ENCODE measurements at places on chromosomes 16 and 17.

GRCh38 chr16:68800257-68800875 lies 43.0 kb upstream of the TANGO6 start:
- DNase-seq = peak; percentile 72

- no peak for DNase-seq
Measured at GRCh38 chr16:84570739-84571403, 47.0 kb downstream of the COTL1 start.

DNA sequence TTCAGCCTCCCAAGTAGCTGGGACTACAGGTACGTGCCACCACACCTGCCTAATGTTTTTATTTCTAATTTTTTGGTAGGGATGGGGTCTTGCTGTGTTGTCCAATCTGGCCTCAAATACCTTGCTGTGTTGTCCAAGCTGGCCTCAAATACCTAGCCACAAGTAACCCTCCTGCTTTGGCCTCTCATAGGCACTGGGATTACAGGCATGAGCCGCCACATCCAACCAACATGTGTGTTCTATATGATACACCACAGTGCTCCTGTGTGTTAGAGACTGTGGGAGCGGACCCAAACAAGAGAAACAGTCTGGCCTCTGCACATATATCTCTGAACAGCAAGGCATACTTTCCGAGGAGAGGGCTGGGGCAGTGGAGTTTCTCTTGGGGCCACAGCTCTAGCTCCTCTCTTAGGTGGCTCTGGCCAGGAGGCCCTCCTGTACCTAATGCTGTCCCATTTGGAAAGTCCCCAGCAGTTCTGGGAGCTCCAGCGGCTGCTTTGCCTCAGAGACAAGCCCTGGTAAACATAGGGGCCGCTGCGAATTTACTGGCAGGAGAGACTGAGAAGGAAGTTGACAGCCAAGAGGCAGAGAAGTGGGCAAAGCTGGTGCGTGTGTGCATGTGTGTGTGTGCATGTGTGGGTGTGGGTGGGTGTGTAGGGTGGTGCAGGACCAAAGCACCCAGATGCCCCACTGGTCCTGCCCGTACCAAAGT lies 95.0 kb downstream of the RAB11FIP4 start:
- no peak for DNase-seq

GRCh38 chr16:65178151-65178550 lies 56.3 kb upstream of the CDH11 start:
- no peak for DNase-seq

DNA sequence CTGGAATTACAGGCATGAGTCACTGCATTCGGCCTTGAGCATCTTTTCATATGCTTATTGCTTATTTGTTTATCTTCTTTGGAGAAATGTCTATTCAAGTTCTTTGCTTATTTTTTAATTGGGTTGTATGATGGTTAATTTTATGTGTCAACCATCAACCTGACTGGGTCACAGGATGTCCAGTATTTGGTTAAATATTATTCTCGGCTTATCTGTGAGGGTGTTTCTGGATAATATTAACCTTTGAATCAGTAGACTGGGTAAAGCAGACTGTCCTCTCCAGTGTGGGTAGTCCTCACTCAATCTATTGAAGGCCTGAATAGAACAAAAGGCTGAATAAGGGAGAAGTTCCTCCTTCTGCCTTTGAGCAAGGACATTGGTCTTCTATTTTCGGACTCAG lies 142.0 kb downstream of the SSH2 start:
- no peak for DNase-seq

GRCh38 chr17:42438600-42439567 lies 15.8 kb upstream of the CAVIN1 start:
- DNase-seq = no peak

- DNase-seq = no peak
Measured at GRCh38 chr16:28288114-28288513, 4.2 kb upstream of the SBK1 start.

GRCh38 chr16:51149251-51149661 lies 1.8 kb downstream of the SALL1 start:
- peak; percentile 18 for DNase-seq

DNA sequence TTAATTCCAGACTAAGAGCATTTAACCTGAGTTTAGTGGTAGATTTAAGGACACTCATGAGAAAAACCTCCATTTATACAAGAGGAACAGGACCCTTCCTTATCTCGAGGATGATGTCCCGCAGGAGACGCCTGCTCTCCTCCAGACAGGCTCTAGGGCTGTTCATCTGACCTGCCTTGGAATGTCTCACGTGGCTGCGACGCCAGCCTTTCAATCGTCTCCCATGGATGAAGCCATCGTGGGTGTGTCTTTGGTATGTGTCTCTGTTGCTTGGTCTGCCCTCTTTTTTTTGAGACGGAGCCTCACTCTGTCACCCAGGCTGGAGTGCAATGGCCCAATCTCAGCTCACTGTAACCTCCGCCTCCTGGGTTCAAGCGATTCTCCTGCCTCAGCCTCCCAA lies 16.5 kb downstream of the CHMP6 start:
- no peak for DNase-seq

DNA sequence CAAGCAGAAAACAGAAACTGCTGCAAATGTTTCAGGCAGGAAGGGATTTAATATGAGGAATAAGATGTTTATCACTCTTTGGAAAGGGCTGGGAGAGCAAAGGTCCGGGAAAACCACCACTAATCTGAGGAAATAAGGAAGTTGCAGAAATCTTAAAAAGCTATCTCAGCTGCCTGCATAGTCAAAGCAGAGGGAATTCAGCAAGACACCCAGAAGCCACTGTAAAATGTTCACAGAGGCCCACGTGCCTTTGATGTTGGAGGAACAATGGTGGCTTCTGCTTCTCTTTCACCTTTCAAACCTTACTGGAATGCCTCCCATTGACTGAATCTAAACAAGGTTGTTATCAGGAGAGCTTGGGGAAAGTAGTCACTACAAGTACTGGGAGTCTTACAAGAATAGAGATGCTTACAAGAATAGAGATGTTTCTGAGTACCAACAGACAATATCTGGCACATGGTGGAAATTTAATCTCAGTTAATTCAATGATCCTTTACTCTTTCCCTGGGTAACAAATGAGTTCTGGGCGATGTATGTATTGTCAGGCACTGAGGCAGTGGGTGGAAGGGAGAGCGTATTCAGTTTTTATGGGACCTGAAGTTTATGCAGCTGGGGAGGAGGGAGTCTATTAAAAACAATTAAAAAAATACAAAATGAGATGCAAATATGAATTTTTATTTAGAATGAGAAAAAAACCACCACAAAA lies 56.1 kb upstream of the MED13 start:
- no peak for DNase-seq

DNA sequence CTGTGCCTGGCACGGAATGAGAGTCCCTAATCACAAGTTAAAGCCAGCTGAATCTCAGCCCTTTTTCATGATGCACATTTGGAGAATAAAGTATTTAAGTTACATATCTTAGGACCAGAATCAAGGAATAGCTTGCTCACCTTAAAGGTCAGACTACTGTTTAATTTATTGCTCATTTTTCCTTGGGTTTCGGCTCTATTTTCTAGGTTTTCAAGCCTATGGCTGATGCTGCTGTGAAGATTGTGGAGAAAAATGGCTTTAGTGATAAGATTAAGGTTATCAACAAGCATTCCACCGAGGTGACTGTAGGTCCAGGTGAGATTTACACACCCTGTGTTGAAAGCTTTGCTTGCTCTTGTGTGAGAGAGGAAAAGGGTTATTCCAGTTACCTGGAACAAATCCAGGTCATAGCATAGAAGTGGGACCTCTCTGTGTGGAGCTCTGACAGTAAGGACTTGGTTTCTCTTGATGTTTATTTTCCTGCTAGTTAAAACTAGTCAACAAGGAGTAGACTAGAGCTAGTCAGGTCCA lies 18.1 kb downstream of the PRMT7 start:
- no peak for DNase-seq

DNA sequence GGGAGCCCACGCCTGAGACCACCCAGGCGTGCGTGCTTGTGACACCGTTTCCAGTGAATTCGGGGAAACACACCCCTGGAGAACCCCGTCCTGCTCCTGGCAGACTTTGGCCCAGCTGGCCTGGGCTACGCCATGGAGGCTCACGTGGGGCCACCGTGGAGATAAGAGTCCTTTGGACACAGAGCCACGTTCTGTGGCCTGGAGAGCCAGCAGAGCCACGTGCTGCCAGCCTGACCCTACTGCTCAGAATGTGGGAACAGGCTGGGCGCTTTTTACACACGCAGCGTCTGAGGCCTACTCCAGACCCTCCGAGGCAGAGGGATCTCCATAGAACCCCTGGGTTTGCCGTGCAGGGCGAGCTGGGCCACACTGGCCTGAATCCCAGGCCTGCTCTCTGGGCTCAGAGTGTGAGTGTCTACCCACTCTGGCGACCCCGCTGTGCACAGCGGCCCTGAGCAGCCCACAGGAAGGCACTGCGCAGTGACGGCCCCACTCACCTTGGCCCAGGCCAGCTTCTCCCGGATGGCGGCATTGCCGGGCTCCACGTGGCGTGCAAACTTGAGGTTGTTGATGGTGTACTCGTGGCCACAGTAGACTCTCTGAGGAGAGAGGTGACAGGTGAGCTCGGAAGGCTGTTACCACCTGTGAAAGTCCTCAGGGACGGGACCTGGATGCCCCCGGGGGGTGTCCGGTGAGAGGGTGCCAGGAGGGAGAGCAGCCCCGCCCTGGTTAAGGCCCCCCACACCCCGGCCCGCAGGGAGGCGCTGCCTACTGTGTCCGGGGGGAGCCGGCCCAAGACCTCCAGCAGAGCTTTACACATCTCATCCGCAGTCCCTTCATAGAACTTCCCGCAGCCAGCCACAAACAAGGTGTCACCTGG lies 10.0 kb downstream of the HAGH start:
- no peak for DNase-seq

DNA sequence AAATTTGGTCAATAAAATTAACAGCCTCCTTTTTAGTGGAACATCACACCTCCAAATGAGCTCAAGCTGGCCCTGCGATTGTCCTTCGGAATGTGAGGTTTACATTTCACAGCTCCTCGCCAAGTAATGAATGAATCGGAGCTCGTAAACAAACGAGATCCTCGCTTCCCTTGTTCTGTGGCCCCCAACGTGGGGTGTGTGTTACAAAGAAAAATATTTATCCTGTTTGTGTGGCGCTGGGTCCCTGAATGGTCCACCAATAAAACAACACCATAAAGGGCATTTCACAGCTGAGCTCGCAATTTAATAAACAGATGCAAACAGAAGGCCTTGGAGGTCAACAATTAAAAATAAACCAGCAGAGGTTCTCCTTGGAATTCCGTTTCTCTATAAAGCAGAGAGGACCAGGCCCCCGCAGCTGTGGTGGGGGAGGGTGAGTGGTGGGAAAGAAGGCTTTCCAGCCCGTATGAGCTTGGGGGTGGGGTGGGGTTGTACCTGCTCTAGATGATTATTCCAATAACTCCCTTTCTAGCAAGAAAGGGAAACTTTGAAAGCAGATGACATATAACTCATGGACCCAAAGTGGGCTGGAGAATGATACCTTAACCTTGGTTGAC lies 393.9 kb upstream of the SALL1 start:
- no peak for DNase-seq

DNA sequence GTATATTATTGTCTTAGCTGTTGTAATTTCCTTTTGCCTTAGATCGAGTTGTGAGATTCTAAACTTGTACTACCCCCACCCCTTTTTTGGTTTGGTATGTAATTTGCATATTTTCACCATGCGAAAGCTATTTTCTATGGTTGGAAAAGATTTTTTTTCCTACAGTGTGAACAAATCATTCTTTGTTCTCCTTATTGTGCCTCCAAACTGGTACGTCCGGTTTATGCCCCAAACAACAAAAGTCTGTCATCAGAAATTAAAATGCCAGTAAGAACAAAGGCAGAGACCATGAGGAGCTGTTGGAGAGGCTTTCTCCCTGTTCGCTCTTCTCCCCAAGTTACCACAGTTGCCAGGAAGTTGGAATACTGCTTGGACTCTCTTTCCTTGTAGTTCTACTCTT lies 66.1 kb downstream of the BCAS3 start:
- DNase-seq = no peak

- no peak for DNase-seq
Measured at GRCh38 chr17:65533056-65533745, 28.2 kb downstream of the AXIN2 start.

GRCh38 chr17:45277992-45278391 lies 16.1 kb upstream of the SPATA32 start:
- DNase-seq = no peak

DNA sequence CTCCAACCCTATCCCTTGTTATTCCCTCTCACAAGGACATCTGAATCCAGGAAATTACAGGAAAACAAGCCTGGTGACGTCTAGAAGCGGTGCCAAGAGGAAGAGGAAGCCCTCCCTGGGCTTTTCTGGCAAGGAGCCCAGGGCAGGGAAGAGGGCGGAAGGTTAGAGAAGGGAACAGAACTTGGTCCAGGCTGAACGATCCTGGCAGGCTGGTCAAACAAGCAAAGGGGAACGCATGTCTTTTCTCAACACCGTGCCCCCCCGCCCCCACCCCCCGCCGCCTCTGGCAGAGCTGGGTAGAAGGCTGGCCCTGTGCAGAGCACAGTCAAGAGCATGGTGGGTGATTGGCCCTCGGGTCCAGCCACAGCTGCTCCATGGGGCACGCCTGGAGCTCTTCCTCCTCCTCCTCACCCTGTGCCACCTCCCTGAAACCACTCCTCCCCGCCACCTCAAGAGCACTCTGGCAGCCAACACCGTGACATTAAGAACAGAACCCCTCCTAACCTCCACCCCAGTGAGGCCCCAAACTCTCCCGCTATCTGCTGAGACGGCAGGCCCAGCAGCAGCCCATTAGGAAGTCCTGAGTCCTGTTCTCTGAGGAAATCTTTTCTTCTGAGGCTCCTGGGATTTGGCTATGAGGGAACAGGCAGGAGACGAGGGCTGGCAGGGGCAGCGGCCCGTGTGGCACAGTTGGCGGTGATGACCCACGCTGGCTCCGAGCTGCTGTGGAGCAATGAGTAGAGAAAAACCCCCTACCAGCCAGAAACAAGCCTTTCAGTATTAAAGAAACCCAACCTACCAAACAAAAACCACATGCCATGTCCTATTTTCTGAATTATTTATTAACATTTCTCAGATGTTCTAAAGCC lies 7.3 kb downstream of the C16orf86 start:
- peak; percentile 43 for DNase-seq

DNA sequence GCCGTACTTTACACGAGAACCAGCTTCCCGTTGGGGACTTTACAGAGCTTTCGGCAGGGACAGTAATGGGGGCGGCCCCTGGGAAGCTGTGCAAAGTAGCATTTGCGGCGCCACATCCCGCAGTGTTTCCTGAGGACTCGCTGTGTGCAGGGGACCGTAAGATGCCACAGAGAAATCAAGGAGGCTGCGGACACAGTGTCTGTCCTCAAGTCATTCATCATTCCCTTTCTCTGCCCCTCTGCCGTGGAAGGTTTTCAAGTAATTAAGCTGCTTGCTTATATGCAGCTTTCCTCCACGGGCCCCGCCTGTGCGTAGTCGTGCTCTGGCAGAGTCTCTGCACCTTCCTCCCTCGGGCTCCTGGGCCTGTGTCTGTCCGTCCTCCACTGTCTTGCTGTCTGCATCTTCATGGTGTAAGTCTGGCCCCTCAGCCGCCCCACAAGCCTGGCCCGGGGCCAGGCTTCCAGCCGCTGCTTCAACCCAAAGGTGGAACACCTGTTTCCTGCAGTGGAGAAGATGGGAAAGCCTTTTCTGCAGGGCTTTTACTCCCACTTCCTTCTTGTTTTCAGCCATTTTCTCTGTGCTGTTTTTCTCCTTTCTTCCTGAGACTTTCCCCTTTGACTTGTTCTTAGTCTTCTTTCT lies 216.9 kb upstream of the CHMP6 start:
- DNase-seq = no peak
